ENCODE measurements at places on chromosomes 5 and 9.
A peak's percentile ranks its signal among the peaks of the same experiment; 100 is the strongest.

DNA sequence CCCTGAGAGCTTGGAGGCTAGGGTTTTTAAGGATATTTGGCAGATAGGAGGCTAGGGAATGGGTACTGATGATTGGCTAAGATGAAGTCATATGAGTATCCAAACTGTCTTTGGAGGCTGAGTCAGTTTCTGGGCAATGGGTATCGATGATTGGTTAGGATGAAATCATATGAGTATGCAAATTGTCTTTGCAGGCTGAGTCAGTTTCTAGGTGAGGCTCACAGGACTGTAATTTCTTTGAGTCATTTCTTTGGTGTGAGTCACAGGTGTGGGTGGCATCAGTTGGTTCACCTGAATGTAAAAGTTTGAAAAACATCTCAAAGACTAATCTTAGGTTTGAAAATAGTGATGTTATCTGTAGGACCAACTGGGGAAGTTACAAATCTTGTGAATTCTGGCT, 1068.0 kb downstream of the NR2F1-AS1 start:
- no peak for DNase-seq

DNA sequence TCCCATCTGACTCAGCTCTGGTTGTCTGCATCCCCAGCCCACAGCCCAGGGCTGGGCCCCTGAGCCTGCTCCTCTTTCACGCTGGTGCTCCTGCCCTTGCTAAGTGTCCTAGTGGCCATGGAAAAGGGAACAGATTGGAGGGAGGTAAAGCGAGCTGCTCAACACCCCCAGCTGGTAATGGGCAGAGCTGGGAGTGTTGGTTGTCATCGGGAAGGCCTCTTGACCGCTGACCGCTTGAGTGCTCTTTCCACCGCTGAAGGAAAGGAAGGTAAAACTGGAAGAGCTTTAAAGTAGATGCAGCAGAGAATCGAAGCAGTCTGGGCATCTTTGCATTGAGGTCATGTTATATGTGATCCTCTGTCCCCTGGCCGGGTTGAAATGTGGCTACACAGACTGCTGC, 60.2 kb downstream of the CRB2 start:
- DNase-seq, result no peak

- no peak for DNase-seq
These were observed 920.5 kb downstream of the TLE4 start for GRCh38 chr9:80492221-80492620.

DNA sequence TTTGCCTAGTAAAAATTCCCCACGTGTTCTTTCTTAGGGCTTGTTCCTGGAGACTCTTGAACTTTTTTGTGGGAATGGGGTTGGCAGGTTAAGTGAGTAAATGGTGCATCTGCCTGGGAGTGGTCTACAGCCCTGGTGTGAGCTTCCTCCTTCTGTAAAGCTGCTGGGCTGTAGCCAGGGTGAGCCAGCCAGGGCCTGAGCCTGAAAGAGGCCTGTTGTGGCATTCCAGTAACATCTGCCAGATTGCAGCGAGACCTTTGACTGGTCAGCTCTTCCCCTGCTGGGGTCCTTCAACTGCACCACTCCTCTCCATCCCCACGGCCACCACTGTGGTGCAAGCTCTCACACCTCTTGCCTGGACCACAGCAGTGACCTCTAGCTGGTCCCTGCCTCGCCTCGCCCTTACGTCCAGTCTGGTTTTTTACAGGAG, 47.5 kb downstream of the SLC22A5 start:
- DNase-seq, result no peak

DNA sequence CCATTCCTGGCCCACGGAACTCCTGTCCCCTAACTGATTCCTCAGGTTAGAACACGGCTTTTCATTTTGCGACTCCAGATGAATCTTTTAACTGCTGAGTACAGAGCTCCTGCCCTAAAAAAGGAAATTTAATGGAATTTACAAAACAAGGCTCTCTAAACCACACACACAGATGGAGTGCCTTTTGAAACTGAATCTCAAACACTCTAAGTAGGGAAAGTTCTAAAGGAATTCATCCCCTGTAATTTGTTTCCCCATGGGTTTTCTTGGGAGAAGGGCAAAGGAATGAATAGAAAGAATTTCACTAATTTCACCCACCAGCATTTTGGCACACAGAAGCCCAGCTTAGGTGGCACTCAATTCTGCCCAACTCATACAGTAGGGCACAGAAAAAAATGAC, 106.5 kb downstream of the THBS4 start:
- DNase-seq, result no peak

DNA sequence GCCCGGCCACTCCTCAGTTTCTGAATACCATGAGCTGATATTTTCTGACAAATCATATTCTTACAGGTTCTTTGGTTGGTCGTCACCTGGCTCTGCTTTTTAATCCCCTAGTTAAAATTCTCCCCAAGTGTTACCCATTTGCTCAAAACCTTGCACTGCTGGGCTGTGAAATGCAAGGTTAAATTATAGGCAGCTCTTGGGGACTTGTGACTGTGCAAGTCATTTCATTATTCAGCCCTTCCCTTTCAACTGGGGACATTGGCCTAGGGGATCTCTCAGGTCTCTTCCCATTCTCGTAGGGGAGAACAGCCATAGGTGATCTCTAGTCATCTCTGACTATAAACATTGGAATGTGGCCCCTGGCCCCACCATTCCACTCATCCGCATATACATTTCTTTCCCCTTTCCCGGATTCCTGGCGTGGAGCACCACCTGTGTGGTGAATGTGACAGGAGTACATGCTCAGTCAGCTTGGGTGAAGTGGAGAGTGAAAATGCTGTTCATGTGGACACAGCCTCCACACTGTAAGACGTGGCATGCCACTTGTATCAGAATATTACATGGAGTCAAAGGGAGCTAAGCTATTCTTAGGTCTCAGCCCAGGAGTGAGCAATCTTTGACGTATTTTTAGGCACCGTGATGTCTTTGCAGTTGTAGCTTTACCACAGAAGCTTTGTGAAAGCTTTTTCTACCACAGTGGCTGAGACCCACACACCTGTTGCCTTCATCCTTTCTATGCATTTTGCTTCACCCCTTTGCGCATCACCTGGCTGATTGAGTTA, 386.7 kb downstream of the KDM4C start:
- no peak for DNase-seq

DNA sequence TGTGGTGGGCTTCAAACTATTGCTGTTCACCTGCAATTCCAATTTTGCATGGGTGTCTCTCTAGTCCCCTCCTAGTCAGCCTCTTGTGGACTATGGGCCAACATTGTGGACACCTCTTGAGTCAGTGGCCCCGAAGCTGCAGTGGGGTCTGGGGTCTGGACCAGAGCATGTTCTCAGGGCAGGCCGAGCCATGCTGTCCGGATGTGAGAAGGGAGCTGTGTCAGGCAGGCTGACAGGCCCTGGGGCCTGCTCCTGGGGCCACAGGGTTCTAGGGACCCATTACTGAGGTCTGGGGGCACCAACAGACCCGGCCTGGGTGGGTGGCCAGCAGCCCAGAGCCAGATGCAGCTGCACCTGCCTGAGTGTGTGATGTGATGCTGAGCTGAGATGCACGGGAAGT, 16.5 kb upstream of the IRX4 start:
- no peak for DNase-seq

GRCh38 chr5:116738615-116739261, 164.1 kb upstream of the SEMA6A start:
- DNase-seq, result no peak

DNA sequence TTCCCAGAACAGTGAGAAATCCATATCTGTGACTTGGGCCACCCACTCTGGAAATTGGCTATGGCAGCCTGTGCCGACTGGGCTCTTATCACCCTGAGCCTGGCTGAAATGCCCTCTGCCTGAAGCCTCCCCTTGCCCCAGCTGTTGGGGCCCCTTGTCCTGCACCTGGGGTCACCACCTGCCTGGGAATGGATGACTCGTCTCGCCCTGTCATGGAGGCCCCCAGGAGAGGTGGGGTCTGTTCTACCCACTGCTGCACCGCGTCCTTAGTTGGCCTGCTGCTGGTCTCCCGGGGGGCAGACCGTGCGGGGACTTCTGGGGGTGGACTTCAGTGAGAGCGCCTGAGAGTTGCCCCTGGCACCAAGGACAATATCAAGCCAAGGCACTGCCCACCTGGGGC, 46.6 kb upstream of the COL5A1 start:
- no peak for DNase-seq

DNA sequence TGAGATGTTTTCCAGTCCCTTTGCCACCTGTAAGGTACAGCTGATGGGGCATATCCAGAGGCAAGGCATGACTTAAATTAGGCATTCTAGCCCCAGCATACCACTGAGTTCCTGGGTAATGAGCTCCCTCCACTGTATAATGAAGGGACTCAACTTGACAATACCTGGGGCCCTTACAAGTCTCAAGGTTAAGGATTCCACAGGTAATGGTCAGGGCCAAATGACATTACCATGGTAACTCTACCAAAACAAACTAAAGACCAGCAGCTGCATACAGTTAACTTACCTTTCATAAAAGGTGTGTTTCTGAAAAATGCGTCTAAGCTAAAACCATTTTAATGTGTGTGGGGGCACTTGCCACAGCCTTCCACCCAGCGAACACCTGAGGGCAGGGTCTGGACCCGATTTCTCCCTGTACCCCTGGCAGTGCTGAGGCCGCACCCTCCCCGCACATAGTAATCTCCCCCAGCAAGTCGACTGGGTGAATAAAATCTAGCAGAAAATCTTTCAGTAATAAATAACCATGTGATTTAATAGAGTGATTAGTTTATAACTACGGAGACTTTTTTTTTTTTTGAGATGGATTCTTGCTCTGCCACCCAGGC, 24.2 kb downstream of the CCDC69 start:
- DNase-seq, result no peak

DNA sequence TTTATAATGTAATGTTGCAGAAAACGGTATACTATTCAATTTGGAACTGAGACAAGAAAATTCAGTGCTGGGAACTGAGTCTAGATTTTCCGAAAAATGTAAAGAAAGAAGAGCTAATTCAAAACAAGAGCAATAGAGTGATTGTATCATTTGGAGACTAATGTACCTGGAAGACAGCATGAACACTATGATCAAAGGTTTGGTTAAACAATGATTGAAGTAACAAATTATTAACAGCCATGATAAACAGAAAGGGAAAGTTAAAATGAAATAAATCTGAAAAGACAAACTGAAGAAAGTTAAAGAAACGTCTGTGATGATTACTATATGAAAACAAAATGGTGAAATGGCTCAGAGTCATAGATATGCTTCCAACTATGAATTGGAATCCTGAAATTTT, 300.6 kb upstream of the MPDZ start:
- no peak for DNase-seq

DNA sequence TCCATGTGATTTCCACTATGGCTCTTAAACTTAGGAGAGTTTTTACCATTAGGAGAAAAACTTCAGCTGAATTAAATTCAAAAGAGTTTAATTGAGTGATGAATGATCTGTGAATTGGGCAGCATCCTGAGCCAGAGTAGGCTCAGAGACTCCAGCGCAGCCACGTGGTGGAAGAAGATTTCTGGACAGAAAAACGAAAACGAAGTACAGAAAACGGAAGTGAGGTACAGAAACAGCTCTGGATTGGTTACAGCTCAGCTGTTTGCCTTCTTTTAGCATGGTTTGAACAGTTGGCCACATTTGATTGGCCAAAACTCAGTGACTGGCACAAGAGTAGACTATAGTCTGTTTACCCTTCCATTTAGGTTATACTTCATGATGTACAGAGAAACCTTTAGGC, 69.2 kb upstream of the PLPP1 start:
- DNase-seq, result no peak

DNA sequence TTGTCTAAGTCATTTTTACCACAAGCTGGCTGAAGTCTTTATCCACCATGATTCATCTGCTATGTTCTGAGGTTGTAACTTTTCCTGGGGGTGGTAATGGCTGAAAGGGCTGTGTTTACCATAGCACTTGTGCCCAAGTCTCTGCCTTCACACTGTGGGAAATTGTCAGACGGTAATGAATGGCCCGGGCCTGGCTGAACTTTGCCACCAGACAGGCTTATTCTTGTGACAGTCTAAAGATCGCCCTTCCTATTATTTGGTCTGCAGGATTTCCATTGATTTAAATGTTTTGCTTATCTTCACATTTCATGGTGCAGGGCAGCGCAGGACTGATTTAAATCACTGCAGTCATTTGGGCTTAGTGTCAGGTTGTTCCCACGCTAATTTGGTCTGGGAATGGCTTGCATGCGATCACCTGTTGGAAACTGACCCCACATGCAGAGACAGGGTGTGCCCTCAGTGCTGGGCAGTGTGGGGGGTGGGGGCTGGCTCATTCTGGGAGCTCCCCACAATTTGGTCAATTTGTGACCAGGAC, 109.3 kb upstream of the ICE1 start:
- DNase-seq, result no peak

GRCh38 chr5:16578474-16578883, 38.3 kb downstream of the RETREG1 start:
- DNase-seq, result no peak

GRCh38 chr5:181173027-181173419, 25.6 kb downstream of the OR2V2 start:
- DNase-seq, result peak; percentile 39

- DNase-seq, result no peak
These were observed 235.0 kb downstream of the GOLPH3 start for GRCh38 chr5:31939151-31939550.

- DNase-seq, result no peak
These were observed 26.3 kb upstream of the ISCA1 start for GRCh38 chr9:86308687-86309086.

DNA sequence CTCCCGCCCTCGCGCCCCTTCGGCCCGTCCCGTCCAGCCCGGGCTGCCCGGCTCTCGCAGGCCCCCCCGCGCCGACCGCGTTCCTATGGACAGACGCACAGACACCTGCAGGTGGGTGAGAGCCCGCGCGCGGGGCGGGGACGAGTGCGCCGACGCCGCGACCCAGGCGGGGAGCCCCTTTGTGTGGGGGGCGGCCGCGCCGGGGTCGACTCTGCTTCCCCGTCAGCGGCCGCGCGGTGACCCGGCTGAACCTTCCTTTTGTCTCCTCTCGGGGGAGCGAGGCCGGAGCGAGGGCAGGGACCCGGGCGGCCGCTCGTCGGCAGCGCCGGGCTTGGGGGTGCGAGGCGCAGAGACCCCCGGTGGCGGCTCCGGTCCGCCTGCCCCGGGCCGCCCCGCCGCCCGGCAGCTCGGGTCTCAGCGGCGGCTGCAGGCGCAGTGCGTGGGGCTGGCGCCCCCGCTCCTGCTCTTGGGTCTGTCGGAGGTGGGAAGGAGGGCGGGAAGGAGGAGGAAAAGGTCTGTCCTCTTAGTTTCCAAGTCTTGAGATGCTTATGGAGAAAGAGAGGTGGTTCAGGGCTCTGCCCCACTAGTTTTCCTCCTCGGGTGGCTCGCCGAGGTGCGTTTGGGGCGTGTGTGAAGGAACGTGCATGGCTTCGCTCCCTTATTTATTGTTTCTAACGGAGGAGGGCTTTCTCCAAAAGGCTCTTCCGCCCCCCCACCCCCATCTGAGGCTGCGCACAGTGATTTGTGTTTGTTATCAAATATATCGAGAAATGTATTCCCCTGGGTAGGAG, 576 bp downstream of the KIAA1958 start:
- peak; percentile 56 for DNase-seq

DNA sequence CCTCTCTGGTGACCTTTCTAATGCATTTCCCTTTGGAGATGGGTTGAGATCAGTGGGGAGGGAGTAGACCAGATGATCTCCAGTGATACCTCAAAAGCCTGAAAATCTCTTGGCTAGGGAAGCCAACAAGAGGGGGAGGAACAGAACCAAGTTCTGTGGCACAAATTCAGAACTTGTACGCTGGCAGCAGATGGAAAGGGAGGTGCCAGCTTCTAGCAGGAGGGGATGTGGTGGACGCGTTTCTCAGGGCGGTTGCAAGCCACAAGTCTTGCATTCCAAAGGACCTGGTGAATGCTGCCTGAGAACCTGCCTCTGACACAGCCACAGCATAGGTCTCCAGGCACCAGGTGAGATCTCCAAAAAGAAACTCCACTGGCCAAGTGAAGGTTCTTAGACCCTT, 13.4 kb downstream of the SLIT3 start:
- DNase-seq, result no peak

GRCh38 chr5:6252581-6252980, 125.8 kb downstream of the MED10 start:
- DNase-seq, result no peak

Measured in CD4-positive, alpha-beta T cell treated with Interleukin-21 for 1 hour (primary cell).